Endothelial cell of umbilical vein (primary cell): ENCODE measurements at places on chromosomes 5 and 9. TPM values are rescaled to one million over a fixed set of nuclear protein-coding genes. Genes with fewer than 3 reads are reported as not detected.
A peak's percentile ranks its signal among the peaks of the same experiment; 100 is the strongest.

EPB41L4B gene
- 0.15 and 0.23 TPM in 2 replicates for total RNA-seq

ANKRD18B gene
- 10.9 and 12.2 TPM in 2 replicates for total RNA-seq

TMEM252 gene
- not detected in 2 replicates for total RNA-seq

DOLPP1 gene
- total RNA-seq = 17.7 and 26.6 TPM in 2 replicates

SLC24A2 gene
- total RNA-seq = not detected in 2 replicates

KIF27 gene
- total RNA-seq = 3.2 and 3.5 TPM in 2 replicates

DNA sequence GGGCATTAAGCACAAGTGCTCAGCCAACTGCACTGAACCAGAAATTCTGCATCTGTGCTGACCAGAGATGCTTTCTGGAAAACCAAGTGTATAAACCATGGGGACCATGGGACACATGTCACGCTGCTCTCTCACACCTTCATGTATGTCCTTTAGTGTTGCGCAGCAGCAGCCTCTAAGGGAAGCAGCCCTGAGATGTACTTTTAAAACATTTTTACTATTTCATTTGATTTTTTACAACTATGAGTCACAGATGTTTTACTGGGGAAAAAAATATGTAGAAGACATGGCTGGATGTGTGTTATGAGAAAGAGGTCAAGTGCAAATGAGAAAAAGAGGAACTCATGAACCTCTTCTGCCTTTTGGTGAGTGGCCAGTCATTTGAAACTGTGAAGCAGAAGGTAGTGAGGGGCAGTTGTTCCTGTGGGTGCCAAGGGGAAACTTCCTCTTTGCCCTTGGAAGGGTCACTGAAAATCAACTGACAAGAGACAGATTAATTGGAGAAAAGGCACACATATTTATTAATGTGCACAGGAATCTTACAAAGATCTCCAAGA is 31.4 kb upstream of the SYK start:
- no peaks in the 10 kb centered on the region for H3K27me3 ChIP-seq
- no peaks in the 10 kb centered on the region for H3K4me1 ChIP-seq
- no peaks in the 10 kb centered on the region for H3K36me3 ChIP-seq
- no peak for DNase-seq

GRCh38 chr5:129639331-129639730 is 108.6 kb upstream of the MINAR2 start:
- H3K27ac ChIP-seq = no peak overlapping the region
- no peak overlapping the region for H3K4me3 ChIP-seq
- DNase-seq = no peak
- no peaks in the 10 kb centered on the region for H3K36me3 ChIP-seq
- H3K4me1 ChIP-seq = no peaks in the 10 kb centered on the region

DNA sequence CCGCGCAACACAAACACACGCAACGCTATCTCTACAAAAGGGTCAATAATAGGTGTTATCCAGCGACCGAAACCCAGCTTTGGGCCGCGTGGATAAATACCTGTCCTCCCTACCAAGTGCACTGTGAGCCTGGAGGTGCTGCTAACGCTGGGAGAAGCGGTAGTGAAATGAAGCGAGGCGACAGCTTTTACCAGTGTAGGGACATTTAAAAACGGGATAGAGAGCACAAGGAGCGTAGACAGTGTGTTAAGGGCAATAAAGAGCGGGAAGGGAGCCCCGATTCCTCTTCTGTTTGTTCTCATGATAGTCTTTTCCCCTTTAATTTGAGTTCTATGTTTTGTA is 421 bp upstream of the DEPDC1B start:
- DNase-seq = no peak
- peak overlapping the region; percentile 54 for H3K27ac ChIP-seq
- no peaks in the 10 kb centered on the region for H3K36me3 ChIP-seq

- peaks cover 7% of the 10 kb centered on the region for H3K4me1 ChIP-seq
- H3K27me3 ChIP-seq = no peaks in the 10 kb centered on the region
- H3K27ac ChIP-seq = no peak overlapping the region
- no peaks in the 10 kb centered on the region for H3K36me3 ChIP-seq
Measured at GRCh38 chr5:143085319-143085917, 315.2 kb downstream of the ARHGAP26 start.

DNA sequence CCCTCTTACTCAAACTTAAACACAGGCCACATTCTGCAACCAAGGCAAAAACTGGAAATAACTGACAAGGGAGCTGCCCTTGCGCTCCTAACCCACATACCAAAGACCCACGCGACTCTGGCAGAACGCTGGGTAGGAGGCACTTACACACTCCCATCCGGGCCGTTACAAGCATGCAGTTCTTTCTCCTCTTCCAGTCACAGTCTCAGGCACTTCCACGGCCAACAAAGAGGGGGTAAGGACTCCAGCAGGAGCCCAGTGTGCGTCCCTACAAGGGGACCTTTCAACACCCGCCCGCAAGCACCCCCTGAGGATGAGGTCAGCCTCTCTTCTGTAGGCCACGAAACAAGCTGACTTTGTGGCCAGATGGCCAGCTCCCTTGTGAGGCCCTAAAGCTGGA is 57.4 kb downstream of the SERINC5 start:
- H3K27me3 ChIP-seq = no peaks in the 10 kb centered on the region
- H3K4me3 ChIP-seq = no peak overlapping the region
- H3K4me1 ChIP-seq = no peaks in the 10 kb centered on the region

- H3K4me1 ChIP-seq = no peaks in the 10 kb centered on the region
- no peak overlapping the region for H3K4me3 ChIP-seq
- H3K27me3 ChIP-seq = no peaks in the 10 kb centered on the region
- no peaks in the 10 kb centered on the region for H3K36me3 ChIP-seq
- no peak for DNase-seq
Measured at GRCh38 chr9:23741351-23741750, 84.7 kb downstream of the ELAVL2 start.

- no peaks in the 10 kb centered on the region for H3K36me3 ChIP-seq
- H3K27me3 ChIP-seq = no peaks in the 10 kb centered on the region
- H3K27ac ChIP-seq = no peak overlapping the region
- DNase-seq = no peak
Measured at GRCh38 chr9:124813501-124814163, 36.7 kb downstream of the OLFML2A start.

DNA sequence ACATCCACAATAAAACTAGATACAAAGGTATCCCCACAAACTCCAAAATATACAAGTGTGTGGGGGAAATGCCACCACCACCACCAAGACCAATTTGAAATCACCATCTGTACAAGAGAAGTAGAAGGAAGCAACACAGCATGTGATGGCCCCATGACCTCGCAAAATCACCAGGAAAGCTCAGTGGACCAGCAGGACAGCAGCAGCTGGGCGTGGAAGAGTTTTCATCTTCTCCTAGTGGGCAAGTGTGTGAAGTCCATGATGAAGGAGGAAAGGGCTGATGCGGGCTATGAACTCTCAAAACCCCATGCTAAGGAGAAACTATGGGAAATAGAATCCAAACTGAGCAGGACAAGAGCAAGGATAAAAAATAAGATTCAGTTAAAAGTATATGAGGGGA is 58.1 kb downstream of the GOLPH3 start:
- H3K27me3 ChIP-seq = no peaks in the 10 kb centered on the region
- peaks cover 9% of the 10 kb centered on the region for H3K36me3 ChIP-seq
- peaks cover 6% of the 10 kb centered on the region for H3K4me1 ChIP-seq
- no peak for DNase-seq

GRCh38 chr9:72460342-72461312 is 60.8 kb upstream of the TMC1 start:
- H3K27ac ChIP-seq = no peak overlapping the region
- no peaks in the 10 kb centered on the region for H3K36me3 ChIP-seq
- H3K27me3 ChIP-seq = no peaks in the 10 kb centered on the region
- peaks cover 31% of the 10 kb centered on the region for H3K4me1 ChIP-seq
- no peak for DNase-seq

DNA sequence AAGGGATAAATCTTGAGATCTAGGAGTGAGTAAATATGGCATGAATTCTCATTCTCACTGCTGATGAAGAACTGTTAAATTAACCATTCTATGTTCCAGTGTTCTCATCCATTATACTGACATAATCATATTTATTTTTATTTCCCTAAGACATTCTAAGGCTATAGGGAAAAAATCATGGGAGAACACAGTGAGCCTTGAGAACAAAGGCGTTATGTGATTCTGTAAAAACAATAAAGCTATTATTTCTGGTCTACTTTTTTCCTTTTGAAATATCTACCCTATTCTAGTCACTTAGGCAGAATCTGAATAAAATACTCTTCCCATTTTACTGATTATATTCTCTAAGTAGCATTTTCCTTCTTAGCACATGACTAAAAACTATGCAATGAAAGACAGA is 155.7 kb upstream of the ADAMTS16 start:
- no peak overlapping the region for H3K4me3 ChIP-seq
- no peaks in the 10 kb centered on the region for H3K4me1 ChIP-seq
- DNase-seq = no peak
- H3K36me3 ChIP-seq = no peaks in the 10 kb centered on the region

DNA sequence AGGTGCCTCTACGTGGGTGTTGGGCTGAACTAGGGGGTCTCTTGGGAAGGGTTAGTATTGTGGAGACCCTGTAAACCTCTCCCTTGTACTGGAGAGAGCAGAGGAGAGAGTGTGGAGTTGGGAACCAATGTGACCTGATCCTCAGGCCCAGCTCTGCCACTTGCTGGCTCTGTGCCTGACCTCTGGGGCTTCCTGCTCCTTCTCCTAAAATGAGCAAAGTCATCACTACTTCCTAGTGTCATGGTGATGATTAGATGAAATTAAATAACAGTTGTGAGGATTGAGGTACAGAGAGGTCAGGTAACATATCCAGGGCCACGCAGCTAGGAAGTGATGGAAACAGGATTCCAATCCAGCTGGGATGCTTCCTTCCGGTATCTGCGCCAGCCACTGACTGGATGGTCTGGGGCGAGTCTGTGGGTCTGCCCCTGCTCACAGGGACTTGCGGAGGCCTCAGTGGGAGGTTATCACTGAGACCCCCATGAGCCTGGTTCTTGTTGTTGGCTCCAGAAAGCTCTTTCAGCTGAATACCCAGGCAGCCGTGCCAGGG is 9.2 kb downstream of the GALNT10 start:
- peaks cover 6% of the 10 kb centered on the region for H3K36me3 ChIP-seq
- H3K4me3 ChIP-seq = no peak overlapping the region
- no peaks in the 10 kb centered on the region for H3K27me3 ChIP-seq

DNA sequence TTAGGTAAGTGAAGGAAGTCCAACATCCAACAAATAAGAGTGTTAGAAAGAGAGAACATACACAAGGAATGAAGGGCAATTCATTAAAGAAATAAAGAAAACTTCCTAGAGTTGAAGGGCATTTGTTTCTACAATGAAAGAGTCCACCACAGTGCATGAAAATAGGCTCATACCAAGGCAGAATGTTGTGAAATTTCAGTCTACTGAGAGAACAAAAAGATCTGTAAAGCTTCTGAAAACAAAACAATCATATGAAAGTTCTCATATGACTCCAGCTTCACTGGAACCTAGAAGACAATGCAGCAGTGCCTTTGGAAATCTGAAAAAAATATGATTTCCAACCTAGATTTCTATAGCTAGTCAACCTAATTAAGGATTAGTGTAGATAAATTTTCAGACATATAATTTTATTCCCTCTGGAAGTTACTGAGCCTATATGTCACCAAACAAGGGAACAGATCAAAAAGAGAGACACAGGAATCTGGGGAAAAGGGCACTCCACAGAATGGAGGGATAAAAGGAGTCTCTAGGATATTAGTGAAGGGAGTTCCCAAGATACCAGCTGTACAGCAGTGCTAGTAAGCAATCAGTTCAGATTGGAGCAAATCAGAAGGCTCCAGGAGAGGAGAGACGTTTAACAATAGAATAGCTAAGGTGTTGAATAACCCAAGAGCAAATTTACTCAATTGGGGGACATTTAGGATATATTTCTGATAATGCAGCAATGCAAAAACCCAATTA is 5.8 kb downstream of the C5orf58 start:
- no peak overlapping the region for H3K4me3 ChIP-seq
- no peak for DNase-seq
- no peaks in the 10 kb centered on the region for H3K36me3 ChIP-seq

GRCh38 chr5:22643356-22643755 is 209.8 kb downstream of the CDH12 start:
- no peak for DNase-seq
- H3K36me3 ChIP-seq = no peaks in the 10 kb centered on the region
- no peak overlapping the region for H3K4me3 ChIP-seq
- no peaks in the 10 kb centered on the region for H3K27me3 ChIP-seq

- no peaks in the 10 kb centered on the region for H3K36me3 ChIP-seq
- no peaks in the 10 kb centered on the region for H3K27me3 ChIP-seq
- H3K4me3 ChIP-seq = no peak overlapping the region
- no peak overlapping the region for H3K27ac ChIP-seq
Measured at GRCh38 chr5:80736730-80737129, 81.9 kb upstream of the DHFR start.

GRCh38 chr9:137731216-137731946 is 112.6 kb downstream of the EHMT1 start:
- no peaks in the 10 kb centered on the region for H3K4me1 ChIP-seq
- H3K27me3 ChIP-seq = no peaks in the 10 kb centered on the region
- no peak for DNase-seq
- no peak overlapping the region for H3K4me3 ChIP-seq
- no peaks in the 10 kb centered on the region for H3K36me3 ChIP-seq

GRCh38 chr5:171907725-171908343 is 98.6 kb downstream of the FBXW11 start:
- H3K36me3 ChIP-seq = peaks cover 2% of the 10 kb centered on the region
- H3K4me1 ChIP-seq = no peaks in the 10 kb centered on the region
- no peak overlapping the region for H3K27ac ChIP-seq
- no peaks in the 10 kb centered on the region for H3K27me3 ChIP-seq
- DNase-seq = peak; percentile 65
- H3K4me3 ChIP-seq = no peak overlapping the region

GRCh38 chr5:157303667-157304327 is 37.9 kb downstream of the CYFIP2 start:
- DNase-seq = no peak
- H3K4me1 ChIP-seq = no peaks in the 10 kb centered on the region
- H3K27me3 ChIP-seq = no peaks in the 10 kb centered on the region
- H3K4me3 ChIP-seq = no peak overlapping the region

- H3K36me3 ChIP-seq = no peaks in the 10 kb centered on the region
- DNase-seq = no peak
- no peaks in the 10 kb centered on the region for H3K27me3 ChIP-seq
- H3K27ac ChIP-seq = no peak overlapping the region
- no peak overlapping the region for H3K4me3 ChIP-seq
Measured at GRCh38 chr9:106682420-106682819, 180.5 kb upstream of the ZNF462 start.
